Fibroblast of pulmonary artery (primary cell): ENCODE measurements at places on chromosomes 4 and X.

GRCh38 chrX:34943235-34943634, 639 bp downstream of the FAM47B start:
- no peak for DNase-seq

- peak; percentile 14 for DNase-seq
These were observed 225.0 kb downstream of the GRIA3 start for GRCh38 chrX:123408821-123409737.

- no peak for DNase-seq
These were observed 152.6 kb downstream of the CRLF2 start for GRCh38 chrX:1059576-1060561.

DNA sequence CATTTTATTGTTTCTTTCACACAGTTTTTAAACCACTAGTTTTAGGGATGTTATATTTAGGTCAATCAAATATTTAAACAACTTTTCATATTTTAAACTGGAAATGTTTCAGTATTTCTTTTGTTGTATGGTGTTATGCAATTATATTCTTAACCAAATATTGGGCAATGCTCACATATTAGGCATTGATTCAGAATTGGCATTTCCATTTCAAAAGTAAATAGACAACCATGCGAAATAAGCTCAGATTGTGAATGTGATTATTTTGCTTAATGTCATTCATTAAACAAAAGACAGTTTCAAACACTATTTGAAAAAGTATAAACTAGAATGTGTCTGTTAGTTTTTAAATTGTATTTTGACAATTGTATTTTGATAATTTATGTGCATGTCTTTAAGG, 36.9 kb downstream of the ARAP2 start:
- no peak for DNase-seq

GRCh38 chr4:55438314-55438713, 42.6 kb downstream of the TMEM165 start:
- DNase-seq = no peak

- peak; percentile 59 for DNase-seq
These were observed 6.9 kb upstream of the CLOCK start for GRCh38 chr4:55553441-55554201.

DNA sequence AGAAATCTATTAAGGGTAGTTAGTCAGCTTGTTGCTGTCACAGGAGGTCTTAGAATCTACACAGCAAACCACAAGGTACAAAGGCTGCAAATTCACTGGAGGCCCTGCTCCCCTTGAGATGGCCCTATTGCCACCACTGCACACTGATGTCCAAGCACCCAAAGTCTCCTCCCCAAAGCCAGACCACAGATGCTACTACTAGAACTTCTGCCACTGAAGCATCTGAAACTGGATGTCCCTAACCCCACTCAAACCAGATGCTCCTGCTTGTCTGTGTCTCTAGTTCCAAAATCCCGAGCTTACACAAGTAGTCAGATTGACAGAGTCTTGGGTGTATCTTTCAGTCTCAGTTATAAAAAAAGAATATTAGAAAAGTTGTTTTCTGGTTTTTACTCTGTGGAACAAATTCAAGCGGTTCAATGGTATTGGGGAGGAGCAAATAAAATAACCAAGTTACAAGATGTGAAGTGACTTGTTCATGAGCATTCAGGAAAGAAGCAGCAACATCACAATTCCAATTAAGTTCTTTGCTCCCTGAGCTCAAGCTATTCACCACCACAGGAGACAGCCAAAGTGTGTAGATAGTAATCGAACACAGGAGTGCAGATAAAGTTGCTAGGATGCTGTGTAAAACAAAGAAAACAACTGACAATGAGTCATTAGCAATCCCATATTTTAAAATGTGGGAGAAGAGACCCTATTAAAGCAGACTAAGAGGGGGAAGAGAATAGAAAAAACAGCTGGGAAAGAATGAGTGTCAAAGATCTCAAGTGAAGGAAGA, 352.3 kb downstream of the PDGFC start:
- DNase-seq = no peak

- no peak for DNase-seq
These were observed 77.6 kb upstream of the ZNF518B start for GRCh38 chr4:10534820-10535219.

DNA sequence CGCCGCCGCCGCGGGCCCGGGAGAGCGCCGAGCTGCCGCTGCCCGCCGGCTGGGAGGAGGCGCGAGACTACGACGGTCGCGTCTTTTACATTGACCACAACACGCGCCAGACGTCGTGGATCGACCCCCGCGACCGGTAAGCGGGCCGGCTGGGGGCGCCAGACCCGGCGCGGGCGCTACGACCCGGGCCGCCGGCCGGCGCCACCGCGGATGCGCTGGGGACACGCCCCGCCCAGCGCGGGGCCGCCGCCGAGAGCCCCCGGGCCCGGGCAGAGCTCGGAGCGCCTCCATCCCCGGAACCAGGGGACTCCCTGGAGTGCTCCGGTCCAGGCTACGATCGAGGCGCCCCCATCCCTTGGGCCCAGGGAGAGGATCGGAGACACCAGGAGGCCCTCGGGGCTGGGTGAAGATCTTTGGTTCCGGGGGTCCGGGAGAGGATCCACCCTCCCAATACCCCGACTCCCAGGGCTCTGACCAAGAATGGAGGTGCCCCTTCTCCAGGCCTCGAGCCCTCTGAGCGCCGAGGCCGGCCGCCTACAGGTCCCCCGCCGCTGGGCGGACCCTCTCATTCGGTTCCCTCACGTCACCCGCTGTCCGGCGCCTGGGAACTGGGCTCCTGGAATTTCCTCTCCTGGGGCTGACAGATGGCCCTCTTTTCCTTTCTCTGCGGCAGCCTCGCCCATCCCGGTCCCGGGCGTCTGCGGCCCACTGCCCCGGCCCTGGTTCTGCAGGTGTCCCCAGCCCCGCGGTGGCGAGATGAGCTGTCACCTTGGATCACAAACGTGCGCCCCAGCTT, 48.8 kb downstream of the CLDN34 start:
- DNase-seq = peak; percentile 57

GRCh38 chrX:71098951-71099506, 3.4 kb downstream of the FOXO4 start:
- no peak for DNase-seq
